ENCODE measurements at places on chromosomes 1 and 21.

GRCh38 chr1:118973531-118974137 is 14.5 kb downstream of the TBX15 start:
- ATAC-seq: no peak

- peak; percentile 75 for ATAC-seq
Measured at GRCh38 chr1:11645670-11646265, 8.5 kb downstream of the FBXO2 start.

DNA sequence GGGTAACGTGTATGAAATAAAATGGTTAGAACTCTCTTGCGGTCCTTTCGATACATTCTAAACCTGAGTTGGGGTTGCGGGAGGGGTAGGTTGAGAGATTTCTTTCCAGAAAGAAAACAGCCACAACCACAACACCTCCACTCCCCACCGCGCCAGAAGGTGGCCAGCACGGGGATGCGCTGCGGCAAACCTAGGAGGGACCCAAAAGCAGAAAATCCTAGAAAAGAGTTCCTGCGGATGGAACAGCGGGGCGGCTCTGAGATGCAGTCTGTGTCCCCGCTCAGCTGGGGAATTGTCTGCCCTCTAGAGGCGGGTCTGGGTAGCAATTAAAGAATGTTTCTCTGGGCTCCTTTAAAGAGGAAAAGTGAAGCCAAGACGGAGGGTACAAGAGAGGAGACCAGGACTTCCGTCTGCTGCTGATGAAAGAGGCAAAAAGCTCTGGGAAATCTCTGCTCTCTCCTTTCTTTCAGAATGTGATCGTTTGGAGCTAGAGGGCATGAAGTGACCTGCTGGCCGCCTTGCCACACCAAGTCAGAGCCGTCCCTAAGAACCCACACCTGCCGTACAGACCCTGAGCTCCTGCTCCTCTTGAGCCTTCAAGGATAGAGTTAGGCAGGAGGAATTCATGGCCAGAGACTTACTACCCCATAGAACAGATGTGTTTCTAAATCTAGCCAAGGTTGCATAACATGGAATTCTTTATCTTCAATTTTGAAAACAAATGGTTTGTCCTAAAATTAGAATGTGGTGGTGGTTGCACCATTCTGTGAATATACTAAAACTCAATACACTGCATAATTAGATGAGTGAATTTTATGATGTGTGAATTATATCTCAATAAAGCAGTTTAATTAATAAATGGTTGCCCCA is 46.5 kb upstream of the COA6 start:
- ATAC-seq: peak; percentile 81

DNA sequence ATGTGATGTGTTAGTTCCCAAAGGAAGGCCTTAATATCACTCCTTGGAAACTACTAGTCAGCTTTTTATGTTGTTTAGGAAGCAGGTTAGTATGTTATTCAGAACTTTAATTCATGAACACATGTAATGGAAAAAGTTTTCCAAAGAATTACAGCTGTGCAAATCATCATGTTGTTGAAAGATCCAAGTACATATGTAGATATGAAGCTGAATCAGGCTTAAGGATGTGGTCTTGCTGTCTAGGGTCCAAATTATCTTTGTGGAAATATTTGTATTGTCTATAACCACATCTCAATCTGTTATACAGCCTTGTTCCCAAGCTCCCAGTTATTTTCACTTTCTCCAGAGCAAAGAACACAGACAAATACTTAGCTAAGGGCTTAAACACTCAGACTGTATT is 231.6 kb downstream of the TPR start:
- ATAC-seq: no peak

DNA sequence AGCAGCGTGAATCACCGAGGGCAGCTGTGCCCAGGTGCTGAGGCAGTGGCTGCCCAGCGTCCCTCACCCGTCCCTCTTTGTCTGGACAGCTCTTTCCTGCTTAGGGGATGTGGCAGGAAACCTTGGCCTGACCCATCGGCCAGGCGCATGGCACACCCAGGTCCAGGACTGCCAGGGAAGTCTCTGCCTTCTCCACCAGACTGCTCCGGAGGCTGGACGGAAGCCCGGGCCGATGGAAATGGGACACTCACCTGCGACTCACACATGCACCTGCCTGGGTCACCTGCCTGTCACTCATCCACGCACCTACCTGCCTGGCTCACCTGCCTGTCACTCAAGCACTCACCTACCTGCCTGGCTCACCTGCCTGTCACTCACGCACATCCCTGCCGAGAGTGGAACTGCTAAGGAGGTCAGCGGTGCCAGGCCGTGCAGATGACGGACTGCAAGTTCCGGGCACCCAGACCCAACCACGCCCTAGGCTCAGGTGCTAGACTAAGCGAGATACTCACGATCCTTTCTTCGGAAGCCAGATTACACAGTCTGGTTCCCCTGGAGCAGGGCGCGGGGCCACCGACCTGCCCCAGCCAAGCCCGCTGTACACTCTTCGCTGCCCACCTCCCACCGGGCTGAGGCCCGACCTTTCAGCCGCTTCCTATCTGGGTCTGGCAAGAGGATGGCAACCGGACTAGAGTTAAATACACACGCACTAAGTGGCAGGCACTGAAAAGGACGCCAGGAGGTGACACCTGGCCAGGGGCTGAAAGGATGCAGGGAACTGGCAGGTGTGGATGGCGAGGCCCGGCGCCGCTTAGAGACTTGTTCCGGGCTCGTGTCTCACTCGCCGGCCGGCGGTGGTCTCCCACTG is 1.1 kb downstream of the UBE2J2 start:
- ATAC-seq: no peak

GRCh38 chr1:97004054-97004453 is 282.5 kb downstream of the PTBP2 start:
- no peak for ATAC-seq

DNA sequence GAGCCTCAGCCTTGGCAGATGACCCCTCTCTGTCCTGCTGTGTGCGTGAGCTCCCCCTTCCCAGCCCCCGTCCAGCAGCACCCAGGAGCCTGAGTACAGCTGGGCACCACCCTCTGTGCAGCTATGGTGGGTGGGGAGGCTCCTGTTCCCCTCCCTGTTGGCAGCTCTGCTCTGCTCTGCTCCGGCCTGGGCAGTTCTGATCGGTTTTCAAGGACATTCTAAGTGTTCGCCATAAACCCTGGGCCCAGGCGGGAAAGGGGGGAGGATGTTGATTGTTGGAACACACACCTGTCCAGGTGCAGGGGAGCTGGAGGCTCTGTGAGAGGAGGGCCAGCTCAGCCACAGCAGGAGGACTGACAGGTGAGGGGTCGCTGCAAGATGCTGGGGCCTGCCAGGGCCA is at the start of gene CLCNKB:
TSS of gene CLCNKB (plus strand) at position 262 of the 400 bp plus-strand sequence. CDS start 711 bp downstream, outside the sequence.
- ATAC-seq: no peak

GRCh38 chr1:97385536-97386277 is 535.1 kb downstream of the DPYD start:
- ATAC-seq: no peak

Data from stimulated activated memory B cell treated with anti-CD40 and anti-IgM and Interleukin-4, amounts not matched to agents 10 μg/mL and 1 μg/mL and 100 μg/mL, for 72 hours (primary cell).